ENCODE measurements at places on chromosomes 11 and 22. TPM values are rescaled to one million over a fixed set of nuclear protein-coding genes. Genes with fewer than 3 reads are reported as not detected.

SHANK2 gene
- total RNA-seq = 77.1 TPM

- no peak for DNase-seq
Observed at GRCh38 chr11:20315800-20316199, 47.7 kb upstream of the HTATIP2 start.

MS4A15 gene
- total RNA-seq = not detected

DNA sequence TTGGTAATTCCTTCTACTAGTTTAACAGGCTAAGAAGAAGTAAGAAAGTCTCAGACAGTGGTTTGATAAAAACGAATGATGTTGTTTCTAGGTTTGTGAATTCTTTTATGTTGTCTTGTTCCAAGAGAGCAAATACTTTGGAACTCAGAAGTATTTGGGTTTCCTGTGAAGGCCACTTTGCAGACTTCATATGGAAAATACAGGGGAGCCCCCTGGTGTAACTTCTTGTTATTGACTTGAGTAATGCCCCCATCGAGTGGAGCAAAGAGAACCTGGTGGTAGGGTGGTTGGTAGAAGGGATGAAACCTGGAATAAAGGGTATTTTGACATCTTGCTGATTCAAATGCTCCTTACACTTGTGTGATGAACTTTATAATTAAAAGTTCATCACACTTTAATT is 40.0 kb upstream of the PTH start:
- DNase-seq = no peak

OR8D1 gene
- not detected for total RNA-seq

DNA sequence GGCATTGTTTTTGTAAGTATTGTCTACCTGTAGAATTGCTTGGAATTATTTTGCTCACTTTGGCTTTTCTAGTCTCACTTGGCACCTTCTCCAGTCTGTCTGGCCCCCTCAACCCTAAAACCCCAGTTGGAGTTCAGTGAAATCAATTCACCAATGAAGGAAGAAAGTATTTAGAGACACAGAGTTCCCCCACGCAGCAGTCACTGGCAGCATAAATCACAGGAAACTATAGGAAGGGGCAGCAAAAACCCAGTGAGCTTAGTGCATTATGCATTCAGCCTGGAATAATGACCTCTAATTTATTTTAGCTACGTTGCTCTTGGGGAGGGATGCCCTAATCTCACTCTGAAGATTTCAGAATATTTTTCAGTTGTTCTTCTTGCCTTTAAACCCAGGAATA is 204.7 kb upstream of the BLID start:
- DNase-seq = no peak

SC5D gene
- 68.2 TPM for total RNA-seq

RANBP1 gene
- total RNA-seq = 106 TPM

Measured in ureter (tissue), 1 donor.